ENCODE measurements at places on chromosomes 2 and 18.
A peak's percentile ranks its signal among the peaks of the same experiment; 100 is the strongest.

GRCh38 chr18:68431111-68431921 is 283.6 kb downstream of the TMX3 start:
- no peak for DNase-seq

DNA sequence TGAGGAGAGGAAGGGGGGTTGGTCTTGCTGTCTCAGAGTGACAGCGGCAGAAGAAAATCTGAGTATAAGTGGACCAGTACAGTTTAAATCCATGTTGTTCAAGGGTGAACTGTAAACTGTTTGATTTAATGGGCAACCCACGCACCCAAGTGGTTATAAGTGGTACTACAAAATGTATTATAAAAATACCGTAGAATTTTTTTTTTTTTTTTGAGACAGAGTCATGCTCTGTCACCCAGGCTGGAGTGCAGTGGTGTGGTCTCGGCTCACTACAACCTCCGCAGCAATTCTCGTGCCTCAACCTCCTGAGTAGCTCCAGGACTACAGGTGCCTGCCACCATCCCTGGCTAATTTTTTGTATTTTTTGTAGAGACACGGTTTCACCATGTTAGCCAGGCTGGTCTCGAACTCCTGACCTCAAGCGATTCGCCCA is 2.1 kb upstream of the CHCHD5 start:
- DNase-seq, result no peak

DNA sequence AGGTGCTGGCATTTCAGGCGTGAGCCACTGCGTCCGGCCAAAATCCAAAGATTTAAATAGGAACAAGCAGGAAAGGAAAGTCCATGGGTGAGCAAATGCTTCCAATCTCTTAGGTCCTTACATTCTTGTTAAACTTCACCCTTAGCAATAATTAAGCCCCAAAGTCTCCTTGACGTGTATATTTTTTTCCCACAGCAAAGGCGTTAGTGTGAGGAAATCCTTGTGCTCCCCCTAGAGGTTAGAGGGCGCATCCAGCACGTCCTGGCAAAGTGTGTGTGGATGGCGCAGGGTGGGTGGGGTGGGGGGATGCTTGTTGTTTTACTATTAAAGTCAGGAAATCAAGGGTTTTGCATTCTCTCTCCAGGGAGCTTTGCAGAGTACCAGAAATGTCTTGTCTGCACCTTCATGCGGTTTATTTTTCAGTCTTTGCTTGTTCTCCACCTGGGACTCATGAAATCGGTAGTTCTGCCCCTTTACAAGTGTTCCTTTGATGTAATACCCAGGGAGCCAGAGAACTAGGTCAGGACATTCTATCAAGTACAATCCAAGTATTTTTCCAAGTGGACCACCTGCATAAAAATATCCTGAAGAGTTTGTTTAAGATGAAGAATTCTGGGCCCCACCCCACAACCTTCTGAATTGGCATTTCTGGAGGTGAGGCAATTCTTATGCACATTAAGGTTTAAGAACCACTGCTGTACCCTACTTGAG is 22.2 kb upstream of the ITSN2 start:
- peak; percentile 60 for DNase-seq

- no peak for DNase-seq
Measured at GRCh38 chr2:197426723-197427603, 7.9 kb downstream of the SF3B1 start.
